Stimulated activated CD4-positive, alpha-beta T cell treated with anti-CD3 and anti-CD28 coated beads, Interleukin-12 subunit alpha, Interleukin-12 subunit beta, amount 100 ng/mL, for 4 hours (primary cell): ENCODE measurements at places on chromosomes 2 and 18.

- DNase-seq, result no peak
Observed at GRCh38 chr2:14428056-14428455, 204.5 kb upstream of the LRATD1 start.

- peak; percentile 60 for DNase-seq
Observed at GRCh38 chr2:27264753-27265535, 2.1 kb upstream of the SLC30A3 start.

GRCh38 chr2:2777213-2777612, 446.1 kb upstream of the MYT1L start:
- DNase-seq, result no peak

- no peak for DNase-seq
Observed at GRCh38 chr2:69815717-69816116, 13.7 kb upstream of the GMCL1 start.

DNA sequence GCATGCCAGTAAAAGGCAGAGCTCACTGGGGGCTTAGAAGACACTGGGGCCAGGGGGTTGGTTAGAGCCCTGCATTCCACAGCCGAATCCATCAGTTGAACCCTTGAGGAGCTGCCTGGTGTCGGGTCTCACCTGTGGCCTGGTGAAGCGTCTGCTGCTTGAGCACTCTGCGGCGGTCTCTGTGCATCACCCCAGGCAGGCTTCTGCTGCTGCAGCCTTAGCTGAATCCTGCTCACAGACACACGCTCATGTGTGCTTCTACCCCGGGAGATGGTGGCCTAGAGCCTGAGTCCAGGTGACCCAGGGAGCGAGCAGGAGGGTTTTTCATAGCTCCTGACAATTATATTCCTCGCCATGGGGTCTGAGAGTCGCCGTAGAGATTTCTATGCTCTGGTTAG, 192.1 kb downstream of the MGAT5 start:
- DNase-seq, result no peak

DNA sequence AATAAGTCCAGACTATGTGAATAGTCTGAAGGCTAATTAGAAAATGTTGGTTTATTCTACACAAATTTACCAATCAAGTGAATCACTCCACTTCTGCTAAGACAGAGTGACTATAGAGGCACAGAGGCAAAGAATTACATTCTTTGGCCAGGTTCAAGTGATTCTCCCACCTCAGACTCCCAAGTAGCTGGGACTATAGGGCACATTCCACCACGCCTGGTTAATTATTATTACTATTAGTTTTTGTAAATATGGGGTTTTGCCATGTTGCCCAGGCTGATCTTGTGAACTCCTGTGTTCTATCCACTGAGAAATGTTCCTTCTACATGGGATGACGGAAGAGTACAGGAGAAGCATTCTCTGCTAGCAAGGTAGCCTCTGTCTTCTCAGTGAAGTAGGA, 37.6 kb upstream of the PSME4 start:
- DNase-seq, result no peak

DNA sequence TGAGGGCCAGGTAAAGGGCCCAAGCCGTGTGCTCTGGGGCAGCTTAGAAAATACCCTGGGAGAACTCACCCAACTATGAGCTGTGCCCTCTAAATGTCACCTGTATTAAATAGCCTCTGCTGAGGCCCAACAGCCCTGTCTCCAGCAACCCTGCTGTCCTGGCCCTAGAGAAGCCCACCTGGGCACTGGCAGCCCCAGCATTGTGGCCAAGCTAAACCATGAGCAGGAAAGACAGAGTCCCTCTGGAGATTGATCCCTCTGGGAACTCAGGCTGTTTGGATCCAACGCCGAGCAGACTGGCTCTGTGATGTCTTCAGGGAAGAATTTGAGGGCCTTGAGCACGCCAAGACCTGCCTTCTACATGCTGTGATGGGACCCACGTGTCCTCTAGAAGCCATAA, 126.5 kb downstream of the TTC32 start:
- DNase-seq, result no peak

DNA sequence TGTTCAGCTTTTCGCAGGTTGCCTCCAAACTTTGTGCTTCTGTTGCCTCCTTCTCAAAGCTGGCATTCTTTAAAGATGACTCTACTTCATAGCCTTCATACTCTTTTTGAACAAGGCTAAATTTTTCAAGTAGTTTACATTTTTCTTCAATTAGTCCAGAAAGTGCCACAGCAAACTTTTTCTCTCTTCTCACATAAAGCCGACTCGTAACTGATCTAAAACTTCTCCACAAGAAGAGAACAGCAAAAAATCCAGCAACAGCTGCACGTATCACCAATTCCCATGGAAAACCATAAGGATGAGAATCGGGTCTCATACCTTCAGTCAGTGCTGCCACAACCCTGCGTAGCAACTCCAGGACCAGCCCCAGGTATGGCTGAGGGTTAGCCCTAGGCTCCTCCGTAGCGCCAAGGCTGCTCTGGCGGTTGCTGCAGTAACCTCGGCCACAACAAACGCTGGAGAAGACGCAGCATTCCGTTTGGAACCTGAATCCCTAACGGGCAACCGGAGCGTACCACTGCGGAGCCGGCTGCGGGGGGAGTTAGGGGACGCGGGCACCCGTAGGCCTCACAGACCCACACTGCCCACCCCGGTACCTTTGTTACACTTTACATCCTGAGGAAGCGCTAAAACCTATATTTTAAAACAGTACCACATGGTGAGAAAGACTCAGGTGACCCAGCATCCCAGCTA, at the start of gene CTAGE1:
Gene CTAGE1, minus strand, starts transcription at position 420 of the 693 bp plus-strand sequence. Its CDS starts 104 bp downstream, at position 316.
- no peak for DNase-seq

GRCh38 chr2:8197101-8197500, 484.8 kb upstream of the ID2 start:
- no peak for DNase-seq

DNA sequence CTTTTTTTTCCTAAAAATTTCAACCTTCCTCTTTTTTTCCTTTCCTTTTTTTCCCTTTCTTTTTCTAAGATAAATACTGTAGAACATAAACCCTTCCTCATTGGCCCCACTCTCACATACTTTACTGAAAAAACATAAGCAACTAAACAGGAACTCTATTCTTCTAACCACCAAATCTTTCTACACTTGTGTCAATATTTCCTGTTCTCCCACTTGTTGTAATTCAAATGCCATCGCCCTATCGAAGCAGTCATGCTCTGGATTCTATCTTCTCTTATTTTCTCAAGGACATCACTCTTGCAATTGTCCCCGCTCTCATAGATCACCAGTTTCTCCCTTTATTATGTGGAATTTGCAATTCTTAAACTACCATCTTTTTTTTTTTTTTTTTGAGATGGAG, 20.2 kb upstream of the SSB start:
- DNase-seq, result no peak

GRCh38 chr18:69845593-69846506, 101.8 kb downstream of the CD226 start:
- no peak for DNase-seq

DNA sequence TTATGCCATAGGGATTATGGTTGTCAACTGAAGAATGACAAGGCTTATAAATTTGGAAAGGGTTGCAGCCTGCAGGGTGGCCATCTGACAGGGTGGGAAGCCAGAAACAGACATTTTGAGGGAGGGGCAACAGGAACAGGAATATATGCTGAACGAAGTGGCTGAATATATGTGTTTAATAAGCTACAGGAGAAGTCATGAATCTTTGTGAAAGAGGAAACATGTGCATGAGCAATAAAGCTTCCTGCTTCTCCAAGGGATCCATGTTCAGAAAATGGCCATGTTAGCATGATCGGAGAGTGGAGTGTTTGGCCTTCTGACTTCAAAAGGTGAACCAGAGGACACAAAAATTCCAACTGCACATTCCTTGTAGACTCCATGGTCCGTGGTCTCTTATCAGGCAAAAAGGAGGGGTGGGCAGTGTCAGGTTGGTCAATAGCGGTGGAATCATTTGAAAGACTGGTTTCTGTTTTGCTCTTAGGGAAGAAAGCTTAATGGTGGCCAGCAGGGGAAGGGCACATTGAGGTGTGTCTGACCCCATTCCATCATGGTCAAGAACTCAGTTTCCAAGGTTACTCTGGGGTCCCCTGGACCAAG, 144.1 kb downstream of the SOCS6 start:
- no peak for DNase-seq

GRCh38 chr2:28654663-28655320, 96.8 kb upstream of the PPP1CB start:
- DNase-seq, result no peak

DNA sequence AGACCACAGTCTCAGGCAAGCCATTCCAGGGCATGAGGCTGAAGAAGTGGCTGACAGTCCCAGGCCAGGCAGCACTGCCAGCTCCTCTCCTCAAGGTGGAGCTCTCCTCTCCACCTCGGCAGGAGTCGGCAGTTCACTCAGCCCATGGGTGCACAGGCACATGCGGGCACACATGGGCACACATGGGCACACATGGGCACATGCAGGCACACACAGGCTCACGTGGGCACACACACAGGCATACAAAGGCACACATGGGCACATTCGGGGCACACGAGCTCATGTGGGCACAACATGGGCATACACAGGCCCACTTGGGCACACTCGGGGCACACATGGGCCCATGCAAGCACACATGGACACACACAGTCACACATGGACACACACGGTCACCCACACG, 65.3 kb upstream of the TAF1B start:
- no peak for DNase-seq

DNA sequence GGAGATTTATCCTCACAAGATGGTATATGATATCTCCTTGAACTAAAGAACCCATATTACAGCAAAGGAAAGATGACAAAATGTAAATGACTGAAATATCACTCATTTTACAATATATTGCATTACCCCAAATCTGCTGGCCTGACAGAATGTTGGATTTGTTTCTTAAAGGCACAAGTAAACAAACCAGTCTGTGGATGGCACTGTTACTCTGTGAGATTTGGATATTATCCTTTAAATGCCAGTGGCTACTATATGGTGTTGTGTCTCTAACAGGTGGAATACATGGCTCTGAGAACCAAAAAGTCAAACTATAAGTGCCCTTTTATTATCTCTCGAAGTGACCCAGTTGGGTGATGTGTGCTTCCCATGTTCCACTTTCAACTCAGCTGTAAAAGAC, 125.7 kb downstream of the PDE1A start:
- no peak for DNase-seq

DNA sequence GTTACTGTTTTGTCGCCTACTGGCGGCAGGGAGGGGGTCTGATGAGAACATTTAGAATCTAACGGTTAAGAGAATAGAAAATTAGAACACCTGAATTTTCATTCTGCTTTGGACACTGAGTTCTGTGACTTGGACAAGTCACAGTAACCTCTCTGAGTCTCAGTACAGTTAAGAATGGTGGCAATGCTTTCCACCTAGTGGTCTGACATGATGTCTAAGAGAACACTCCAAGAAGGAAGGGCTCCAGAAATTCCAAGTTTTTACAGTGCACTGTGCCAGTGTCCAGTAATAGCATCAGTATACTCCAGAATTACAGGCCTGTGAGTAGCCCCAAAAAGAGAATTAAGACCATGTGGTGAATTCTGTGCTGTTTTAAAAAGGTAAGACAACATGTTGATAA, 174.1 kb upstream of the ZFP36L2 start:
- no peak for DNase-seq

- no peak for DNase-seq
Observed at GRCh38 chr2:43160778-43161177, 65.6 kb downstream of the ZFP36L2 start.

GRCh38 chr2:165086337-165086736, 117.5 kb downstream of the SCN3A start:
- no peak for DNase-seq

DNA sequence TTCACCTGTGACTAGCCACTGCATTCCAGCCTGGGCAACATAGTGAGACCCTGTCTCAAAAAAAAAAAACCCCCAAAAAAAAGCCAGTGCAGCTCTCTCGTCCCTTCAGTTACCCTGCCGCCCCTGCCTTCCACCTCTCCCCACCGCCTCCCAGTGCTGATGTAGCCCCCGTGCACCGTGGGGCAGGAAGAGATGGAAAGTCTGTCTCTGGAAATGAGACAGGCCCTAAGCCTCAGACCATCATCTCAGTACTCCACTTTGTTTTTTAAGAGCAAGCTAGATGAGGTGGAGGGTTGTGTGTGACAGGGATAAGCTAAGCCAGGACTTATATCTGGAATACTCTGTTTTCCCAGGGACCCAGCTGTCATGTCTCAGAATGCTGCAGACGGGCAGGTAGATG, 32.0 kb downstream of the MERTK start:
- DNase-seq, result no peak

DNA sequence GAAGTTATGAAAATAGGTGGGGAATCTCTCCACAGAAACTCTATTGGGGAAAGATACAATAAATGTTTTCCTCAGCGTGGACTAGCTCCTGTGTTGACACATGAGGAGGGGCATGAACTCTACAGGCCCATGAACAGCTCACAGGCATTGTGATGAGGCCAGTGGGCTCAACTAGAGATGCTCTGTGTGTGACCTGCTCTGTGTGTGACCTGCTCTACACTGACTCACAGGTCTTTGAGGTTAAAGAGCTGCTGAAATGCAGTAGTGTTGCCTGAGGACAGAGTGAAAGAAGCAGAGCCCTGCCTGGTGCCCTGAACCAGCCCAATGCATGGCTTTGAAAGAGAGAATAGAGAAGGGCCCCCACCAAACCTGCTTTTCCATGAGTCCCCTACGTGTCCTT, 117.6 kb downstream of the MCFD2 start:
- no peak for DNase-seq

DNA sequence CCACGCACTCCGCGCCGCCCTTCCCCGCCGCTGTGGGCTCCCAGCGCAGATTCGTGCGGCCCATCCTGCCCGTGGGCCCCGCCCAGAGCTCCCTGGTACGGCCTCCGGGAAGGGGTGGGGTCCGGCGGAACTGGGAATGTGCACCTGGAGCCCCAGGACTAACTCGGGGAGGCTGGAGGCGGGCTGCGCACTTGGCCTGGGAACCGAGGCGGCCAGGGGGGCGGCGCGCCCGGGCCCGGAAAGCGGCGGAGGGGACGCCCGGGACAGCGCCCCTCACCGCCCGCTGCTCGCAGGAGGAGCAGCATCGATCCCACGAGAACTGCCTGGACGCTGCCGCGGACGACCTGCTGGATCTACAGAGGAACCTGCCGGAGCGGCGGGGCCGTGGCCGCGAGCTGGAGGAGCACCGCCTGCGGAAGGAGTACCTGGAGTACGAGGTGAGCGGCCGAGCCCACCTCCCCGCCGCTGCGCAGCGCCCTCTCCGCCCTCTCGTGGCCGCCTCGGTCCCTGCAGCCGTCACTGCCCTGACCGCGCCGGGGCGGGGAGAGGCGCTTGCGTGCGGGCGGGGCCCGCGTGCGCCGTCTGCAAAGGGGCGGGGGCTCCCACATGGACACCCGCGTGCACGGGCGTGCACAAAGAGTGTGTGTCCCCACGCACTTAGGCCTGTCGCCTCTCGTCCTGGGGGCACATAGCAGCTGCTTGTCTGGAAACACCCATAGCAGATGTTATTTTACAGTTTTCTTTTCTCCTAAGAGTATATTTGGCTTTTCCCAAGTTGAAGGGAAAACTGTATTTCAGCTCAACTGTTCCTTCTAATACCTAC, 25.2 kb downstream of the PSD4 start:
- DNase-seq, result peak; percentile 85

- no peak for DNase-seq
Observed at GRCh38 chr2:161172901-161173540, 12.8 kb downstream of the TANK start.

- no peak for DNase-seq
Observed at GRCh38 chr2:39659765-39660611, 5.7 kb upstream of the TMEM178A start.
